CD4-positive, CD25-positive, alpha-beta regulatory T cell (primary cell): ENCODE measurements at places on chromosomes 1 and 21. TPM values are rescaled to one million over a fixed set of nuclear protein-coding genes. Genes with fewer than 3 reads are reported as not detected.

DNA sequence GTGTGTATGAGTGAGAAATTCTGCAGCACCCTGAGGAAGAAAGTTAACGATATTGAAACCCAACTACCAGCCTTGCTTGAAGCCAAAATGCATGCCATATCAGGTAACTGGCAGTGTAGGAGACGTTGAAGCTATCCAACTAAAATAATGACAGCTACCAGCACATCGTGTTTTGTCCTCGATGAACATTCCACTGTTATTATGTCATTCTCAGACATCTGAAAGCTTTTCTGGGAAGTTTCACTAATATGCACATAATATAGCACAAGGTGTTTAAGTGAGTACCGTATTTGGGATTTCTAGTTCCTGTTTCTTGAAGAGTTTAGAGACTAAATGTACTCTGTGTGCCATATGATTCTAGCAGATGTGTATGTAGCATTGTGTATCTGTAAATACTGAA, 173.5 kb downstream of the DISC1 start:
- H3K36me3 ChIP-seq, result no peaks in the 10 kb centered on the region
- no peaks in the 10 kb centered on the region for H3K27me3 ChIP-seq
- H3K27ac ChIP-seq, result no peak overlapping the region
- DNase-seq, result no peak
- no peaks in the 10 kb centered on the region for H3K4me1 ChIP-seq

- H3K4me3 ChIP-seq, result no peak overlapping the region
- DNase-seq, result no peak
- no peak overlapping the region for H3K27ac ChIP-seq
- no peaks in the 10 kb centered on the region for H3K27me3 ChIP-seq
- H3K4me1 ChIP-seq, result no peaks in the 10 kb centered on the region
Measured at GRCh38 chr1:201490708-201491131, 16.2 kb downstream of the CSRP1 start.

DNA sequence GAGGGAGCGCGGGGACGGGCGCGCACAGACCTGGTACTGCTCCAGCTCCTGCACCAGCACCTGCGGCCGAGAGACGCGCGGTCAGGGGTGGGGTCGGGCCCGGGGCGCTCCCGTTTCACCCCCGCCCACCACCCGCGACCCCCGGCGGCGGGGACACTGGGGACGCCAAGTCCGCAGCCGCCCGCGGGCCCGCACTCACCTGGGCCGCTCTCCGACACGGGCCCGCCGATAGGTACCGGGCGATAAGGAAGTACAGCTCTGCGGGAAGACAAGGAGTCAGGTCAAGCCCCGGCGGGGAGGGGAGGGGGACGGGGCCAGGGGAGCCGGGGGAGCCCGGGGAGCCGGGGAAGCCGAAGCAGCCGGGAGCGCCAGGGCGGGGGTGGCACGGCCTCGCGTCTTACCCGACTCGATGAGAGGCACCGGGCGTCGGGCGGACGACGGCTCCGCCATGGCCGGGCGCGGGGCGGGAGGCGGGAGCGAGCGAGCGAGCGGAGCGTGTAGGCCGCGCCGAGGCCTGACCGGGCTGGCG, 326 bp downstream of the BRWD1 start:
- DNase-seq, result no peak
- peak overlapping the region; percentile 85 for H3K27ac ChIP-seq
- H3K36me3 ChIP-seq, result peaks cover 15% of the 10 kb centered on the region
- no peak overlapping the region for H3K4me3 ChIP-seq
- H3K4me1 ChIP-seq, result peaks cover 40% of the 10 kb centered on the region
- H3K27me3 ChIP-seq, result no peaks in the 10 kb centered on the region

GRCh38 chr1:186078245-186078644, 296.8 kb downstream of the TPR start:
- no peaks in the 10 kb centered on the region for H3K4me1 ChIP-seq
- H3K27me3 ChIP-seq, result no peaks in the 10 kb centered on the region
- no peak for DNase-seq
- no peak overlapping the region for H3K27ac ChIP-seq
- H3K4me3 ChIP-seq, result no peak overlapping the region
- H3K36me3 ChIP-seq, result no peaks in the 10 kb centered on the region

GRCh38 chr1:64624218-64624713, 120.6 kb upstream of the RAVER2 start:
- H3K4me1 ChIP-seq, result no peaks in the 10 kb centered on the region
- H3K4me3 ChIP-seq, result no peak overlapping the region
- H3K27me3 ChIP-seq, result no peaks in the 10 kb centered on the region
- H3K36me3 ChIP-seq, result no peaks in the 10 kb centered on the region
- DNase-seq, result no peak

DNA sequence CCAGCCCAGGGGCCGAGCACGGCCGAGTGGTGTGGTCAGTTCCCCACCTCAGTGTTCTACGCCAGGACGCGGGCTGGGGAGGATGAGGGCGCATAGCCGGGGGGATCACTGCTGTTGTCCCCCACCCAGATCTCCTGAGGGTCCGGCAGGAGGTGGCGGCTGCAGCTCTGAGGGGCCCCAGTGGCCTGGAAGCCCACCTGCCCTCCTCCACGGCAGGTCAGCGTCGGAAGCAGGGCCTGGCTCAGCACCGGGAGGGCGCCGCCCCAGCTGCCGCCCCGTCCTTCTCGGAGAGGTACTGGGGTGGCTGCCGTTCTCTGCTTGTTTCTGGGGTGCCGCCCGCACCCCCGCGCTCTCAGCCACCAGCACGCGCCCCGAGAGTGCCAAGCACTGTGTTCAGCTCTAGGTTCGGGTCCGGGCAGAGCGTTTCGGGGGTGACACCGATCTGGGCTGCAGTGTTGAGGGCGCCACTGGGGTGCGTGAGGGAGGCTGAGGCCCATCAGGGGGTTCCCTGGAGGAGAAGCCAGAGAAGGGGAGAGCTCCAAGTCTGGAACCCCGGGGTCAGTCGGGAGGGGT, 17.4 kb downstream of the SAMD11 start:
- no peak overlapping the region for H3K27ac ChIP-seq
- DNase-seq, result no peak
- no peaks in the 10 kb centered on the region for H3K27me3 ChIP-seq
- H3K4me1 ChIP-seq, result peaks cover 27% of the 10 kb centered on the region
- H3K4me3 ChIP-seq, result no peak overlapping the region
- H3K36me3 ChIP-seq, result no peaks in the 10 kb centered on the region

DNA sequence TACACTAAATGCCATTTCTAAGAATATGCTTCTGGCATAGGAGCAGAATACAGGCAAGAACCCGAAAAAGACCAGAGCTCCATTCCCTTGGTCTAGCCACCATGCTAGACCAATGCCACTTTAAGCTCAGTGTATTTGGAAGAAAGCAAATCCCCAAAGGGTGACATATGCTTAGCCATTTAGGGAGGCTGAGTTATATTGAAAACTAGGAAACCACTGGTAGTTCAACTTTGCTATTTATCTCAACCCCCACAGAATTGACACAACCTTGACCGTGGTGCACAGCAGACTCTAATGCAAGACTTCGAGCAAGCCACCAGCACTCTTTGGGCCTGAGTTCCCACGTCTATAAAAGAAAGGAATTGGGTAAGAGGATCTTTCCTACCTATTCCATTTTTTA, 167.9 kb downstream of the ADSS2 start:
- H3K4me3 ChIP-seq, result no peak overlapping the region
- DNase-seq, result no peak
- H3K27me3 ChIP-seq, result no peaks in the 10 kb centered on the region
- H3K36me3 ChIP-seq, result no peaks in the 10 kb centered on the region
- H3K4me1 ChIP-seq, result no peaks in the 10 kb centered on the region

DNA sequence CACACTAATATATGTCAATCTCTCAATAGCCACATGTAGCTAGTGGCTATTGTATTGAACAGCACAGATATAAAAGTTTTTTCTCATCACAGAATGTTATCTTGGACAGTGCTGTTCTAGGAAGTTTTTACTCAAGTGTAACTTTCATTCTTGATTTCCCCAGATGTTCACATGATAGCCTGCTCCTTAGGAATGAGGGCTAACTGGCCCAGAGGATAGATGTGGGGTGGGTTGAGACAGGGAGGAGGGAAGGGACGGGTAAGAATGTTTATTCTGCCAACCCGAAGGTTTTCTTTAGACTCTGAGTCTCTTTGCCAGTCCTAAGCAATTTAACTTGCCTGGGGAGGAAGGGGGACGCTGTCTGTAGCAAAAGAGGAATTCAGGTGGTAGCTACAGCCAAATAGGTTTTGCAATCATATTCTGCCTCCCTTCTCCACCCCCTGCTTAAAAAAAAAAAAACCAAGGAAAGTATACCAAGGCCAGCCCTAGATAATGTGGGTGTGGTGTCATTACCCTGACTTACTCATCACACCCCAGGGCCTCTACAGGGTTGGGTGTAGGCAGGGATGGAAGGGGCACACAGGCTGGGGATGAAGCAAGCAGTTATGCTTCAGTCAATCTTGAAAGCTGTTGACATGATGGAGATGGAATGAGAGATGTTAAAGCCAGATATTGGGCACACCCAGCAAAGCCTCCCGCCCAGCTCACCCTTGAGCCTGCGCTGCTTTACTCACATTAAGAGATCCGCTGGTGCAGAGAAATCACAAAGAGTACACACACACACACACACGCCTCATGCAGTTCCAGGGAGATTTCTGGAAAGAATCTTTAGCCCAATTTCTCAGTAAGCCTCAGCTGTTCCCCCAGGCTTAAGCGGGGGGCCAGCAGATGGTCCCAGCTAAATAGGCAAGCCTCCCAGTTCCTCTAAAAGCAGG, 59.9 kb downstream of the PLXNA2 start:
- no peaks in the 10 kb centered on the region for H3K36me3 ChIP-seq
- H3K4me3 ChIP-seq, result no peak overlapping the region
- H3K27ac ChIP-seq, result no peak overlapping the region
- H3K4me1 ChIP-seq, result no peaks in the 10 kb centered on the region

DNA sequence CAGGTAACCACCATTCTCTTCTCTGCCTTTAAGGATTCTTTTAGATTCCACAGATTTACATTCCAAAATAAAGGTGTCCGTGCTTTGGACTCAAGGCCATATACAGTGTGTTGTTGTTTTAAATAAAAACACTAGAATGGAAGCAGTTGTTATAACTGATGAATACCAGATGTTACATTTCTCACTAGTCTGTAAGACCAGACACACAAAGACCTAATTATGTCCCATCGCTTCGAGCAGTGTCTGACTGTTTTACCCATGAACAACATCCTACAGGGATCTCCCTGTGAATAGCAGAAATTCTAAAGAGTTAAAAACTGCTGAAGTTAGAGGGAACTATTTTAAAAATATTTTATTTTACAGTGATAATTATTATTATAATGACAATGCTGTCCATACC, 574.7 kb upstream of the ZP4 start:
- no peaks in the 10 kb centered on the region for H3K36me3 ChIP-seq
- no peaks in the 10 kb centered on the region for H3K27me3 ChIP-seq

DNA sequence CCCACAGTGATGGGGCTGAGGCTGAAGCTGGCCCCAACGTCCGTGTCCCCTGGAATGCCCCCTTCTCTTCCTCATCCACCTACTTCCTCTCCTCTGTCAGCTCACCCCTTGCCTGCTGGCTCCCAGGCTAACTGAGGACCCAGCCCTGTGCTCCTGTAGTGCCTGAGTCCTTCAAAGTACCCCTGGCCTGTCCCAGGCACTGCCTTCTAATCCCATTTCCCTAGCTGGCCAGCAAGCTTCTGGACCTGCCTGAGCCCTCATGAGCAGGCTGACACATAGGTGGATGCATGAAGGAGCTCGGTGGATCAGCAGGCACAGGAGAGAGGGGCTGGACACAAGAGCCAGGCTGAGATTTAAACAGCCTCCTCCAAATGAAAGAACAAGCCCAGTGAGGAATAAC, 650.8 kb downstream of the NPHP4 start:
- H3K4me1 ChIP-seq, result no peaks in the 10 kb centered on the region
- no peak overlapping the region for H3K4me3 ChIP-seq
- no peaks in the 10 kb centered on the region for H3K36me3 ChIP-seq
- no peak for DNase-seq
- H3K27me3 ChIP-seq, result no peaks in the 10 kb centered on the region

MYCL gene
- not detected for total RNA-seq

HSPB7 gene
- not detected for total RNA-seq

FMO4 gene
- total RNA-seq, result 2.0 TPM

ZNF593OS gene
- total RNA-seq, result not detected
